Activated CD4-positive, alpha-beta T cell treated with anti-CD3 and anti-CD28 coated beads, Interleukin-2, amount 50 U/mL, for 1 hour (primary cell): ENCODE measurements at places on chromosomes 3 and 15.

DNA sequence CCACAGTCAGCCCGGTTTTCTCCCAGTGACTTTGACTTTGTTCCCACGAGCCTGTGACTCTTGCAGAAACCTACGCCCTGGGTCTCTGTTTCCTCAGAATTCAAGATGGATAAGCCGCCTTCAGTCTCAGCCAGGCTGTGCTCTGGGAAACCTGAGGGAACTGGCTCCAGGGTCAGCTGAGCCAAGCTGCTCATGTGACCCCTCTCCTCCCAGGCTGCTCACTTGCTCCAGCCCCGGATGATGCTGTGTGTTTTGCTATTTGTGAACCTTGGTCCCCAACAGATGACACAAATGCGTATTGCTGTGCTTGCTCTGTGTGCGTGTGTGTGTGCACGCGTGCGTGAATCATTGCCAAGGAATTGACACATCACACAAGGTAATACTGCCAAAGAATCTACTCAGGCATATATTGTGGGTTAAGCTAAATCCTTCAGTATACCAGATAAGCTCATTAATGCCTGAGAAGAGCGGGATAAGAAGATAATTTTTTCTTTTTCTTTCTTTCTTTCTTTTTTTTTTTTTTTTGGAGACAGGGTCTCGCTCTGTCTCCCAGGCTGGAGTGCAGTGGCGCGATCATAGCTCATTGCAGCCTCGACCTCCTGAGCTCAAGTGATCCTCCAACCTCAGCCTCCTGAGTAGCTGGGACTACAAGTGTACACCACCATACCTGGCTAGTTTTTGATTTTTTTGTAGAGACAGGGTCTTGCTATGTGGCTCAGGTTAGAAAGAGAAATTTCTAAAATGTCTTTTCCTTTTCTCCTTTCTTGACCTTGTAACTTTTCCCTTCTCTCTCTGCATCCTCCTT, 29.2 kb upstream of the UMPS start:
- DNase-seq, result no peak

- DNase-seq, result no peak
Measured at GRCh38 chr15:69225355-69226022, 65.1 kb downstream of the GLCE start.

- no peak for DNase-seq
Measured at GRCh38 chr15:66573719-66574595, 8.2 kb upstream of the LCTL start.

GRCh38 chr3:47000198-47000815, 20.8 kb downstream of the NBEAL2 start:
- no peak for DNase-seq

- DNase-seq, result no peak
Measured at GRCh38 chr15:80531388-80531787, 127.2 kb downstream of the ARNT2 start.
